Stimulated activated CD4-positive, alpha-beta T cell treated with anti-CD3 and anti-CD28 coated beads, Interleukin-15, amount 100 ng/mL, for 48 hours (primary cell): ENCODE measurements at places on chromosomes 3 and 15.
A peak's percentile ranks its signal among the peaks of the same experiment; 100 is the strongest.

- no peak for DNase-seq
Measured at GRCh38 chr3:60708191-60708975, 542.9 kb downstream of the FHIT start.

DNA sequence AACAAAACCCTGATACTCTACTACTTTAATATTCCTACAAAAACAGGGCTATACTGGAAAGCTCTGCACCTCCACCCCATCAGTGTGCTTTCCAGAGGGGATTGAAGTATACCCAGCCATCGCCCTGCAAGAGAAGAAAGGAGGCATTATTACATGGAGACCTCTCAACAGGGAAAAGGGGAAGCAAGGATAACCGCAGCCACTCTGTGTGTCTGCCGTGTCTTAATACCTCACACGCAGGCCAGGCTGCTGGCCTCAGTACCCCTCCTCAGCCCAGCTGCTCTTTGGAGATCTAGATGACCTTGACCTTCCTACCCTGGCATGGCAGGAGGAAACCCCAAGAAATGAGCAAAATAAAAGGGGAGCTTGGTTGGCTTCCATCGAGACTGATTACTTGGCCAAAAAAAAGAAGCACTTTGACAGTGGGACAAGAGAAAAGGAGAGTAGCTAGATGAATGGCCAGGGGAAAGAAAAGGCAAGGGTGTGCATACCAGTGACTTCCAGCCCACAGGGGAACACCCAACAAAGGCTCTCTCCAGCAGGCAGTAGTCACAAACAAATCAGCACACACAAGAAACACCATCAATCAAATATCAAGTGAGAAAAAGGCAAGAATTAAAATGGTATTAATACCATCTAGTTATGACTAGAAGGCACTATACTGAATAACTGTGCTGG is 129.4 kb downstream of the STT3B start:
- no peak for DNase-seq

DNA sequence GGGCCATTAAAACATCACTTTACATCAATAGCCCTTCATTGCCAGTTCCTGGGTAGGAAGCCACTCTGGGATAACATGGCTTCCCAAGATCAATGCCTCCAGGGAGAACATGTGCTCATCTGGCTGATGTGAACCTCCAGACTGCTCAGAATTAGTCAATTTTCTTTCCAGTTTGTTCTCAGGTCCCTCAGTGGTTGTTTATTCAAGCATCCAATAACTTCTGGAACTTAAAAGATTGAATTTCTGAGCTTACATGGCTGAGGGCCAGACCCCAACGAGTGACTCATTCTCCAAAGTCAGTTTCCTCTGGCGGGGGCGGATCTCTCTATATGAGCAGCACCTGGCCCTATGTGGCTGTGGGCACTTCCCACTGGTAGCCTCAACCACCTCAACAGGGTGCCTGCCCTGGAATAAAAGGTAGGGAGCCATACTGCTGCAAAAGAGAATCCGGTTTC is 34.0 kb downstream of the LYZL4 start:
- DNase-seq: peak; percentile 63

DNA sequence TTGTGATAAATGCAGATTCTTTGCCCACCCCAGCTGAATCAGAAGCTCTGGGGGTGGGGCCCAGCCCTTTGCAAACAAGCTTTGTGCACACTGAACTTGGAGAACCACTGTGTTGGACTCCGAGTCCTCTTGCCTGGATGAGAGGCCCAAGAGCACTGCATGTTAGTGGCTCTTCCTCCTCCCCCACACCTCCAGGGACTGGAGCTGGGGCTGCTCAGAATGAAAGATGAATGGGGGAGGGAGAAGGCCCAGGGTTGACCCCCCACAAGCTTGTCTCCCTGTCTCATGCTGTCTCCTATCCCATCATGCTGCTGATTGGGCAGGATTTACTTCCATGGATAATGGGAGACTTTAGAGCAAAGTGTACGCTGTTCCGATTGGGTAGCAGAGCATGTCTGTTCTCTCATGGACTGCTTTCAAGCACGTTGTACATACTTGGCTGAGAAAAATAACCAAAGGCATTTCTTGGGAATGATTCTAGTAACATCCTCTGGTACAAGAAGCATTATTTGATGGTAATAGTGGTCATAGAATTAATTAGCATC is 99.6 kb downstream of the PGPEP1L start:
- no peak for DNase-seq

DNA sequence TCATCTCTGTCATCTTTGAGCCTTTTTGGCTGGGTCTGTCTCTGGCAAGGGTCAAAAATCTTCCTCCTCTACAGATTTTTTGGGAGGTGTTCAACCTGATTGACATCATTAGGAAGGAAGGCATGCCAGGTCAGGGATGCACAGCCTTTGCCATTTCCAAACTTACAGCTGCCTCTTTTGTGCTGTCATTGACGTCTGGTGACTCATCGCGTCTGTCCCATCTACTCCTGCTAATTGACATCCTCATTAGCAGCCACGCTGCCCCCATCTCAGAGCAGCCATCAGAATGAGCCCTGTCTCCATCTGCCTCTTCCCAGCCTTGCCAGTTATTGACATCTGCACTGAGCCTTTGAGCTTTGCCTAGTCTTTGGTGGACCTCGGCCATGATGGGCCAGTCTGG is 53.0 kb downstream of the PDIA5 start:
- DNase-seq: no peak

GRCh38 chr3:174444391-174444790 is 414.7 kb upstream of the NAALADL2 start:
- DNase-seq: no peak

GRCh38 chr15:51856714-51857380 is 27.4 kb downstream of the TMOD3 start:
- no peak for DNase-seq
